CD4-positive, alpha-beta memory T cell (primary cell): ENCODE measurements at places on chromosomes 4 and X. TPM values are rescaled to one million over a fixed set of nuclear protein-coding genes. Genes with fewer than 3 reads are reported as not detected.
A peak's percentile ranks its signal among the peaks of the same experiment; 100 is the strongest.

DNA sequence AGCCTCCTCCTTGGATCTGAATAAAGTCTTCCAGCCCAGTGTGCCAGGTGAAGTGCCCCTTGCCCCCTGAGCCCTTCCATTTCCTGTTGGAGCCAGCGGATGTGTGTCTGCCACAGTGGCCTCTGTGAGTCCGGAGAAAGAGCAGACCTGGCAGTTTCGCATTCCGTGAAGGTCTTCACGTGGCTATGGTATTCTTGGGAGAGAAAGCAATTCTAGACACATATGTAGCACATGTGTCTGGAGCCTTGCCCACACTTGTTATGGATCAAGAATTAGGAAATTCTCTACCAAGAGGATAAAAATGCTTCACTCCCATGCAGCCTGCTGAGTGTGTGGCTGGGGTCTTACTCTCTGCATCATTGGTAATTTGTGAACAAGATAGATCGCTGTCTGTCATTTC is 130.9 kb downstream of the REPS2 start:
- DNase-seq, result no peak

DNA sequence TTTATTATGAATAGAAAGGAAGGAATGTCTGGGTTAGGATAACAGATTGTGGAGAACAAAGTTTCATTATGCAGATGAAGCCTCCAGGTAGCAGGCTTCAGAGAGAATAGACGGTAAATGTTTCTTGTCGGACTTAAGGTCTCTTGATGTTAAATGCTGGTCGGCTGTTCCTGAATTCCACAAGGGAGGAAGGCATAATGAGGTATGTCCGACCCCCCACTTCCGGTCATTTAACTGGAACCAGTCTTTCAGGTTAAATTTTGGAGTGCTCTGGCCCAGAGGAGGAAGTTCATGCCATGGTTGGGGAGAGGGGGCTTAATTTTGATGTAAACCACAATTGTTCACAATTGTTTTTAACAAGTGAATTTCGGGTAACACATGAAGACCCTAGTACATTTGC is 158.1 kb upstream of the VCX3A start:
- no peak for DNase-seq

- DNase-seq, result no peak
Measured at GRCh38 chrX:65993915-65994460, 45.9 kb downstream of the VSIG4 start.

DNA sequence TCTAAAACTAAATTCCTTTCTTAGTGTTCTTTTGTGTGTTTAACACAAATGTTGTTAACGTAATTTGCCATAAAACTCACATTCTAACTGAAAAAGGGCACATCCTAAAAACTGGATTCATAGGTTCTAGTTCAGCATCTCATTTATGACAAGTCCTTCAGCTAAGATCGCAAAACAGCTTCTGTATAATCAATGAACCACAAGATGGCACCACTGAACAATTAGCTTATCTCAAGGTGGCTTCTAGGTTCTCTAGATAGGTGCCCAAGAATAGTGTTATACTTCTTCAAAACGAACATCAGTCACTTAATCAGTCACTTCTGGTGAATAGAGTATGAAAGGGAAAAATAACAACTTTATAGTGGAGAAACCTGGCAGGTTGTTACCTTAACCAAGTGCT is 54.3 kb downstream of the NRK start:
- no peak for DNase-seq

DNA sequence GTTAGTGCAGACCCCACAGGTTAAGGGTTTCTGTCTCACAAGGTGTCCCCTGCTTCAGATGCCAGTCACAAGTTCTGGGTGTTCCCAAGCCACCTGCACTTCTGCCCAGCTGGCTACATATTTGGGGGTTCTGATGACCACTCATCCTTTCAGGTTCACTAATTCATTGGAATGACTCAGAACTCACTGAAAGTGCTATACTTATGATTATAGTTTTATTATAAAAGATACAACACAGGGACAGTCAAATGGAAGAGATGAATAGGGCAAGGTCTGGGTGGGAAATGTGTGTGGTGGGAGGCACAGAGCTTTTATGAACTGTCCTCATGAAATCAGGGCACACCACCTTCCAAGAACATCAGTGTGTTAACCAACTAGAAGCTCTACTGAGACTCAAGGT is 97.7 kb upstream of the CASK start:
- DNase-seq, result no peak

DNA sequence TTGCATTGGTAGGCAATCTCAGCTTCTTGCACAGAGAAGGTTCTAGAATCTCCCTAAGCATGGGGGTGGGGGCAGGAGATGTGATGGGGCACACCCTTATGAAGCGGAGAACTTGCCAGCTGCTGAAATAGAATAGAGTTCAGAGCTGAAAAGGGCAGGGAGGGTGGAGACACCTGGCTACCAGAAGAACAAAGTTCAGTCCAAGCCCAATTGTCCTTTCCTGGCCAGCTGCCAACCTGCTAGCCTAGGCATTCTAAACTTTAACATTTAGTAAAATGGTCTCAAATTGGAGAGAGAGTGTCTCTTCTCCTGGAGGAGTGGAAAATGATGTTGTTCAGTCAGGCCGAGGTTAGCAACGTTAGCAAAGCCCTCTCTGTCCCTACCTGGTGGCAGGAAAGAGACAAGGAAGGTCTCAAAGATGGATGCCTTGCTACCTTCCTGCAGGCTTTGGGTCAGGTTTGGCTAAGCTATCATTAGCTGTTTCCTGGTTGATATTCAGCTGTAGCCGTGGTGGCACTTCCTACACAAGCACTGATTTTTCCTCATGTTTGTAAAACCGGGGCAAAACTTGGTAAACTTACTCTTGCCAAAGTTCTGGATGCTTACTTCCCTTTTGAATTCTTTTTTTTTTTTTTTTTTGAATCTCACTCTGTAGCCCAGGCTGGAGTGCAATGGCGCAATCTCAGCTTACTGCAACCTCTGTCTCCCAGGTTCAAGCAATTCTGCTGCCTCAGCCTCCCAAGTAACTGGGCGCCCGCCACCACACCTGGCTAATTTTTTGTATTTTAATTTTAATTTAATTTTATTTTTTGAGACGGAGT is 34.7 kb upstream of the NYX start:
- DNase-seq, result no peak

- DNase-seq, result no peak
Measured at GRCh38 chrX:40748977-40749376, 13.6 kb upstream of the MED14 start.

DNA sequence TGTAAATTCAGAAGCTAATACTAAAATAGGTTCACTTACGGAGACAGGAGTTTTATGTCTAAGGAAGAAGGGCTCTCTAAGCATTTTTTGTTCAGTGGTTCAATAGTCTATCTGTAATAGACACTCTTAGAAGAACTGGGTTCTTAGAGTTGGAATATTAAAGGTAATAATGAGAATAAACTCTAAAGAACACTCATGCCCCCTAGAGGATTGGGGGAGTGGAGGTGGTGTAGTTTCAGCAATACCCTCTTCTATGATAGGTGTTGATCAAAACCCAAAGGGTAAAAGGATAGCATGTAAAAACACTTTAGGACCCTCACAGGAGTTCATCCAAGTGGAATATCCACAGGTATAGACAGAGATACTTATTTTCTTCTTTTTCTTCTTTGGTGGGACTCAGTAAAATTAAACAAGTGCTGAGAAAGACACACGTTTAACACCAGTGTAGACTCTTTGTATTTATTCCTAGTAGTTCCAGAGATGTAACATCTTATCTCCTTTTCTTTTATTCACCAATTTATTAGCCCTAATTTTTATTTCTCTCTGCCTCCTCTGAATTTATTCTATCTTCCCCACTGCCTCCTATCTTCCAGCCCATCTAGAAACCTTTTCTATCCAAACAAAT is 25.7 kb upstream of the MND1 start:
- peak; percentile 43 for DNase-seq

- DNase-seq, result no peak
Measured at GRCh38 chrX:10198254-10198653, 41.5 kb downstream of the CLCN4 start.

DNA sequence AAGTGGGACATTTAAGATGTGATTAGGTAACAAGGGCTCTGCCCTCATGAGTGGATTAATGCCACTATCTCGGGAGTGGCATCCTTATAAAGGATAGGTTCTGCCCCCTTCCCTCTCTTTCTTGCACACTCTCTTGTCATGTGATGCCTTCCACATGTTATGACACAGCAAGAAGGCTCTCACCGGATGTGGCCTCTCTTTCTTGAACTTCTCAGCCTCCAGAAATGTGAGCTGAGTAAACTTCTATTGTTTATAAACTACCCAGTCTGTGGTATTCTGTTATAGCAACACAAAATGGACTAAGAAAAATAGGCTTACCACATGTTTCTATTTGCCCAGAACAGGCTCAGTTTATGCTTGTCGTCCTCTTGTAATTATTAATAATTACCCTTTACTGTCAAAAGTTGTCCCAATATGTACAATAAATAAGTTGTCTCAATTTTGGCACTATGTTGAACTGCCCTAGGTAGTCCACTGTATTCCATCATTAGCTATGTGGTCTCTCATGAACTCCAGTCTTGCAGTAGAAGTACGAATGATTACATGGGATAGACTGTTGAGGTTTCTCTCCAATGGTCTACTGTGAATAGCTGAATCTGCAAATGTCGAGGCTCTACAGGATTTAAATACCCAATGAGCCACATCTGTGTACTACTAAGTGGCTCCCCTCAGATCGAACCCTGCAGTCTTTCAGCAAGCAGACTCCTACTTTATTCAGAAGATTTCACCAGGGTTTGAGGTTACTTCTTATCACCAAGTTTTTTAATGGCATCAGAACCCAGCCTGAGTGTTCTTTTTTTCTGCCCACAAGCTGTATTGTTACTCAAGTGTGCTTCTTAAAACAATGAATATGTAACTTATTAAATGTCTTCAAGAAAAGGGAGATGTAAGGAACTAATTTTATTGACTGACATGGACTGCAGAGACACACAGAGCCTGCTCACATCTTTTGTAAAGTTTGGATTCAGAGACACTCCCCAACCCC is 102.0 kb upstream of the LEF1 start:
- DNase-seq, result no peak

Gene MTCP1
- polyA plus RNA-seq, result 26.0 TPM

Gene NXF2B
- polyA plus RNA-seq, result not detected

Gene TCEAL3
- 6.7 TPM for polyA plus RNA-seq

Gene S100G
- polyA plus RNA-seq, result not detected
